HT-29 (cell line): ENCODE measurements at places on chromosomes 5 and 9.

- DNase-seq, result no peak
Measured at GRCh38 chr9:134892820-134893420, 12.3 kb downstream of the FCN2 start.

DNA sequence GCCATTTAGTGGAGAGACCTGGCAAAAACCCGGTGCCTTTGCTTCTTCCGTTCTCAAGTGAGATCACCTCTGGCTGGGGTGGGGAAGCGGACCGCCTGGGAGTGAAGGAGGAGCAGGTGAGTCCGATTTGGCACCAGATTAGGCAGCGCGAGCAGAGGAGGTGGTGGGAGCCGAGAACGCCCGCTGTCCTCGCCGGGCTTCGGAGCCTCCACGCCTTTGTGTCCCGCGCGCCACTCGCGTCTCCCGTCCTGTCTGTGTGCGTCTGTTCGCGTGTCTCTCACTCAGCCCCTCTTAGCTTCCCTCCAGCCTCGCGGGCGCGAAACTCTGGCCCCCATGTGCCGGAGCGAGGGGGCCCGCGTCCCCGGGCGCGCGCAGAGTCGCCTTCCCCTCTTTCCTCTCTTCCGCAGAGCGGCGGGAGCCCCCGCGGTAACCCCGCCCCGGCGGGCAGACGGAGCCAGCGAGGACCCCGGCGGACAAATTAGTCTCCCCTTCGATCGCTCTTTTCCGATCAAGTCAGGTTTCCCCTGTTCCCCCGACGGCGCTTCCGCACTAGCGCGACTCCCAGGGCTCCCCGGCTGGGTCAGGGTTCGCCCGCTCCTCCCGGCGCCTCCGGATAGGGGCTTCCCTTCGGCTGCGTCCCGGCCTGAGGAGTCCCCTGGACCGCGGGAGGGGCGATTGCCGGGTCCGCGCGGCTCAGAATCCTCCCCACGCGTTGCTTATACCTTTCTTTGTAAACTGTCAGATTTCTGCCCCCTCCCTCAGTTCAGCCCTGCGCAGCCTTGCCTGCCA is 7.1 kb downstream of the POU4F3 start:
- DNase-seq, result no peak

- no peak for DNase-seq
Measured at GRCh38 chr5:1054799-1055775, 46.5 kb downstream of the NKD2 start.

DNA sequence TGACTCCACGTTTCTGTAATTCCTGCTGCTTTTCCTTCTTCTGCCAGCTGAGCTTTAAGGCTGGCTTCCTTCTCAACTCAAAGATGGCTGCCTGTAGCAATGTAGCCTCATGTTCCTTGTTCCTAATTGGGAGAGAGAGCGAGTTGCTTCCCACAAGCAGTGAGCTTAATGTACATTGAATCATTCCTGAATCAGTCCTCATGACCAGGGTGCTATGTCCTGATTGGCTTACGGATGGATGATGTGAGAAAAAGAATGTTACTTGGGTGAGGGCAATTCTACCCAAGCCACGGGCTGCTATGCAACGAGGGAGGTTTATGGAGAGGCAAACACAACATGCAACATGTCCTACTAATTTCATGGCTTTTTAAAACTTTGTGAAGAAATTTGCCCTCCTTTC is 356.2 kb downstream of the RASEF start:
- no peak for DNase-seq

DNA sequence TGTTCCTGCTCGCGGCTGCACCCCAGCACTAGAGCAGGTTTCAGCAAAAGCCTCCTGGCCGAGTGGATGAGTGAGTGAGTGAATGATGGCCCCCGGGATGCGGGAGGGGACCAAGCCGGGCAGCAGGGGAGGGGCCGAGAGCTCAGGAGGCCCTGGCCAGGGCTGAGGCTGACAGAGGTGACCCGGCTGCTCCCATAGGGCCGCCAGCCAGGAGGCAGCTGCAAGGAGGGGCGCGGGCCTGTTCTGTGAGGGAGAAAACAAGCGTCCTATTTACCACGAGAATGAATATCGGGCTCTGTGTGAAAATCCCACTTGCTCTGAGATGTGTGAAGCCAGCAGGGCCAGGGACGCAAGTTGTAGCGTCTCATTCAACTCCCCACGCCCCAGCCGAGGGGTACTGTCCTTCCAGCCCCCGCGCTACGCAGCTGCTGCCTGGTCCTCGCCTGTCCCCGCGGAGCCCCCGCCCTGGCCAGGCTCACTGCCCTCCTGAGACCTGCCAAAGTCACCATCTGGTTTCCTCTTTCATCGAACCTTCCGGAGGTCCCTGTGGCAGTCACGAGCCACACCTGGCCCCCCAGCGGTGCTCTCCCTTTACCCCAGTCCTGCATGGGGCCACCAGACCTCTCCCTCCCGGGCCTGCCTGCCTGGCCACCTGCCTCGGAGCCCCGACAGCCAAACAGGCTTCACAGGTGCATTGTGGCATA is 38.8 kb downstream of the RASGEF1C start:
- no peak for DNase-seq

DNA sequence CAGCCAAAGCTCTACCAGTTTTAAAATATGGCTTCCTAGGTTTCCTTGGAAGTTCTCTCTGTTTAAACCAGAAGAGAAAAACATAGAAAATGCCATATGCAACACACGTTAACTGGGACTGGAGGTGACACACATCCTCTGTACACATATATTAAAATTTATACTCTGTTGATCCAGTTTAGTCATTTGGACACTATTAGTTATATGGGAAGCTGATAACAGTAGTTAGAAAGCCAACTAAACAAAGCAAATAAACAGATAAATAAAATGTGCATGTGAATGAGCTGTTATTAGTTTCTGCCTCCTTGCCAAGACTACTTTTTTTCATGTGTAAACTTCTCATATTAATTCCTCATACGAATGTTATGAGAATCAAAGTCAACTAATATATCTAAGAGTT is 1249.2 kb upstream of the CDH6 start:
- no peak for DNase-seq

- peak; percentile 79 for DNase-seq
Measured at GRCh38 chr5:102223542-102224477, 72.3 kb downstream of the SLCO4C1 start.

- DNase-seq, result no peak
Measured at GRCh38 chr5:74935752-74936091, 69.5 kb upstream of the FAM169A start.

- peak; percentile 42 for DNase-seq
Measured at GRCh38 chr9:127858041-127858512, 3.6 kb upstream of the ENG start.

DNA sequence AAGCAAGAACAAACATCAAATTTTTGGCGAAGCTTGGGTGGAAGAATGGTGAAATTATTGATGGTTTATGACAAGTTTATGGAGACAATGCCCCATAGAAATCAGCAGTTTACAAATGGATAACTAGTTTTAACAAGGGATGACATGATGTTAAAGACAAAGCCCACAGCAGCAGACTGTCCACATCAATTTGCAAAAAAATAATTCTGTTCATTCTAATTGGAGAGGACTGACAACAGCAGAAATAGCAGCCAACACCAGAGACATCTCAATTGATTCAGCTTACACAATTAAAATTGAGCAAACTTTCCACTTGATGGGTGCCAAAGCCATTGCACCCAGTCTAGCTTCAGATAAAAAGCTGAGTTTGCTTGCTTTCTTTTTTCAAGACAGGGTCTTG is 82.7 kb upstream of the STK32A start:
- no peak for DNase-seq
